GM06990 (cell line): ENCODE measurements at places on chromosomes 6 and 20.

DNA sequence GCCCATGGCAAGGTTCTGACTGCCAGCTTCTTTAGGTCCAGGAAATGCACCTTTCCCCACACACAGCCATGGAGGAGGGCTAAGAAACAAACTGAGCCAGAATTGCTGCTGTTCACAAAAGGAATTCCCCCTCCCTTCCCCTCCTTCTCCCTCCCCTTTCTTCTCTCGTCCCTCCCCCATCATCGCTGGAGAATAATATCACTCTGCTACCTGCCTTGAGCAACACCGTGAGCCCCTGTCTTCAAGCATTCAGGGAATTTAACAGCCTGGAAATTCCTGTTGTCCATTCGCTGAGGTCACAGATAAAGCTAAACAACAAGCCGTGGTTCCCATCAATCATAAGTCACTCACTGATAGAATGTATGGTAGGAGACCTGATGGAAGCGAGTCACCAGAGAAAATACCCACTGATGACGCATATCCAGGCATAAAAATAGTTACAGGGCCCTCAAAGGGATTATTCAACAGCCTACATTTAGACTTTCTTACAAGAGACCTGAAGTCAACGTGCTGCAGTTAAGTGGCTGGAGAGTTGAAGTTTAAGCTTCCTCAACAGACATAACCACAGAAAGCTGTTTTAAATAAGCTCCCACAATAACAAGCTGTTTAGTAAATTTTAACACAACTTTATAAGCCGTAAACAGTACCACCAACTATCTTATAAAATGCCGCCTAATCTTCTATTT, 59.7 kb downstream of the HIVEP2 start:
- peak; percentile 63 for DNase-seq

GRCh38 chr6:168126566-168127383, 47.8 kb upstream of the FRMD1 start:
- no peak for DNase-seq

GRCh38 chr6:116564921-116565872, 6.1 kb upstream of the RWDD1 start:
- peak; percentile 14 for DNase-seq

DNA sequence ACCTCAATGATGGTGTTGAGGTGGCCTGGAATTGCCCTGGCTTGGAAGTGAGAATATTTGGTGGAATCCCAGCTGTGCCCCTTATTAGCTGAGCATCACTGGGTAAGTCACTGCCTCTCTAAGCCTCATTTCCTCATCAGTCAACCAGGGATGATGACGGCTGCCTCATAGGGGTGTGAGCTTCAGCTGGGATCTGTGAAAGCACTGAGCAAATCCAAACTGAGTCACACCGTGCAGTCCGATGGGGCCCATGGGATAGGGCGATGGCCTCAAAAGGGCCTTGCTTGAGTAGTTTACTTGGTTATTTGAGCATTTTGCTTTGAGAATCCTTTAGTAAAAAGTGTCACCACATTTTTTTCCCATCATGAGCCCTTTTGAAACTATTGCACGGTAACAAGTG, 1.1 kb downstream of the SLC22A1 start:
- DNase-seq = no peak

- no peak for DNase-seq
Observed at GRCh38 chr6:13112921-13113320, 215.4 kb downstream of the TBC1D7 start.

DNA sequence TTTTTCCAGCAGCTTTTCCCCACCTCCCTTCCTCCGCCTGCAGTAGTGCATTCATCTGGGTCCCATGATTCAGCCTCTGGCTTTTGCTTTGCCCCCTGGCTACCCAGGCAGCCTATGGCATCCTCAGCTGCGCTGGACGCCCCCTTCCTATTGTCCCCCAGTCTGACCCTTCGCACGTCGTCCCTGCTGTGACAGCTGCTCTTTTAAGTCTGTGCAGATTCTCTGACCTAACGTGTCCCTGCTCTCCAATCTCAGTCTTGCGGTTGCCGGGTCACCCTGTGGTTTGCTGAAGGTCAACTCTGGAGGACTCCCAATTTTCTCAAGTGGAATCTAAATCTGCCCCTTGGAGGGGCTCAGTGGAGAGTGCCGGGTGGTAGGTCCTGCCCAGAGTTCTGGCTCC, 294.3 kb downstream of the CDC5L start:
- no peak for DNase-seq

GRCh38 chr6:13827032-13827431, 12.7 kb upstream of the MCUR1 start:
- DNase-seq = no peak
